ENCODE measurements at places on chromosomes 5 and 9. TPM values are rescaled to one million over a fixed set of nuclear protein-coding genes. Genes with fewer than 3 reads are reported as not detected.

DNA sequence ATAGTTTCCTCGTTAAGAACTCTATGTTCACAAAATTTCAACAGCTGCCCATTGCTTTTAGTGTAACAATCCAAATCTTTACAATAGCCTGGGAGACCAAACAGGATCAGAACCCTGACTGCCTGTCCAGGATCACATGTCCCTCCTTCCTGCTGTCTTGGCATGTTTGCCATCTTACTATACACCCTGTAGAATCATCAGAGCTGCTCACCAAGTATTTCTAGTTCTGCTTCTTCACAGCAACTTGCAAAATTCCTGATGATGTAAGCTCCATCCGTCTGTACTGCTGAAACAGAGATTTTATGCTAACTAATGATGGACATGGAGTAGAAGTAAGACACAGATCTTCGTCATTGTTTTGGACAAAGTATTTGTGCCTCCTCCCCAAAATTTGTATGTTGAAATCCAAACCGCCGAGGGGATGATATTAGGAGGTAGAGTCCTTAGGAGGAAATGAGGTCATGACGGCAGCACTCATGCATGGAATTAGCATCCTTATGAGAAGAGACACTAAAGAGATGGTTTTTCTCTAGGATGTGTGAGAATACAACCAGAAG is 464.9 kb upstream of the BRINP1 start:
- no peaks in the 10 kb centered on the region for H3K4me1 ChIP-seq
- H3K4me3 ChIP-seq, result no peak overlapping the region
- no peaks in the 10 kb centered on the region for H3K36me3 ChIP-seq
- no peaks in the 10 kb centered on the region for H3K27me3 ChIP-seq
- no peak for DNase-seq

DNA sequence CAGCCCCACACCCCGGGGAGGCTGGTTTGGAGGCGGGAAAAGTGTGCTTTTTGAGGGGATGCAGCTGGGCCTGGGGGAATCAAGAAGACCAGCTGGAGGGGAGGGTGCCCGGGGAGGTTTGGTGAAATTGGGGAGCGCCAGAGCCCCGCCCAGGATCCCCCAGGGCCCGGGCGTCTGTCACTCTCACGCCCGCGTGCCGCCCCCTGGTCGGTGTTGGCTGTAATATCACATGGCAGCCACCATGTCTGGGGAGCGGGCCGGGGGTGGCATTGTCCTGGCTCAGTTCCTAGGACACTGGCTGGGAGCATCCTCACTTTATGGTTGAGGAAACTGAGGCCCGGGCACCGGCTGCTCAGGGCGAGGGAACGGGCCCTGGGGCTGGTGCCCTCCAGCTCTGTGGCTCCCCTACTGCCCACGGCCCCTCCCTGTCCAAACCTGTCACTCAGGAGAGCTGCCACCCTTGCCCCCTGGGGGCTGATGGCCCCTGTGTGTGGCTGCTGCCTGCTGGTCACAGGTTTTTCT is 27.5 kb downstream of the ASS1 start:
- no peaks in the 10 kb centered on the region for H3K4me1 ChIP-seq
- peaks cover 10% of the 10 kb centered on the region for H3K36me3 ChIP-seq
- H3K27ac ChIP-seq, result no peak overlapping the region
- no peak for DNase-seq
- H3K4me3 ChIP-seq, result no peak overlapping the region

DNA sequence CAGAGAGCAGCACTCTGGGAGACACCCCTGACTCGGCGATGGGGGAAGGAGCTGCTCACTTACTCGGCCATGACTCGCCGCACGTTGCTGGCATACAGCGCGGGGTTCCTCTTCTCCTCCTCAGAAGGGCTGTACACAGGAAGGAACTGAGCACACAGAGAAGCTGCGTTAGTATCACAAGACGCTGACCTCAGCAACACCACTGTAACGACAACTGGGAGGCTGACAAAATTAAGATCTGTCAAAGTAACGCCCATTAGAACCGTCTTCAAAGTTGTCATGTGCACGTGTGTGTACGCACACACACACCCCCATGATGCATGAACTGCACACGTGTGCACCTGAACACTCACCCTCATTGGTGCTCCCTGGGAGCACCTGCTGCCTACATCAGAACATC is 32.1 kb upstream of the SLC6A3 start:
- DNase-seq, result peak; percentile 22
- H3K27ac ChIP-seq, result no peak overlapping the region
- peaks cover 6% of the 10 kb centered on the region for H3K36me3 ChIP-seq

DNA sequence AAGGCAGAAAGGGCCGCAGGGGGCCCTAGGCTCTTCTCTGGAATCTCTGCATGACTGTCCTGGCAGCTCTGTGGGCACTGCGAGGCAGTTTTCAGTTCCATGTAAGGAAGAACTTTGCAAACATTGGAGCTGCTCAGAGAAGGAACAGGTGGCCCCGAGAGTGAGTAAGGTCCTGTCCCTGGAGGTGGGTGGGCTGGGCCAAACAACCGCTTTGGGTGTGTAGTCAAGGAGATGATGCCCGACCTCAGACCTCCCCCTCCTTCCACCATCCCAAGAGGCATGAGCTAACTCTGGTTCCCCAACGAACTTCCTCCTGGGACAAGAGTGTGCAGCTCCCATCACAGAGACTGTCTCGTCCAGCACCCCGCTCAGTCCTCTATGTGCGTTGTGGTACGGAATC is 20.5 kb downstream of the CSF1R start:
- no peak overlapping the region for H3K4me3 ChIP-seq
- H3K27me3 ChIP-seq, result no peaks in the 10 kb centered on the region
- no peak for DNase-seq
- H3K36me3 ChIP-seq, result no peaks in the 10 kb centered on the region
- H3K27ac ChIP-seq, result no peak overlapping the region

The PCDHA5 gene
- 0.49 TPM for total RNA-seq

Data from thyroid gland (tissue), 4 donors.